ENCODE measurements at places on chromosomes 7 and 10. TPM values are rescaled to one million over a fixed set of nuclear protein-coding genes. Genes with fewer than 3 reads are reported as not detected.

- no peak for DNase-seq
Observed at GRCh38 chr7:18536486-18536885, 40.9 kb downstream of the HDAC9 start.

- peak; percentile 70 for DNase-seq
Observed at GRCh38 chr10:125048094-125048864, 106.4 kb downstream of the ZRANB1 start.

GRCh38 chr10:9615189-9615588 lies 1402.5 kb upstream of the CELF2 start:
- no peak for DNase-seq

DNA sequence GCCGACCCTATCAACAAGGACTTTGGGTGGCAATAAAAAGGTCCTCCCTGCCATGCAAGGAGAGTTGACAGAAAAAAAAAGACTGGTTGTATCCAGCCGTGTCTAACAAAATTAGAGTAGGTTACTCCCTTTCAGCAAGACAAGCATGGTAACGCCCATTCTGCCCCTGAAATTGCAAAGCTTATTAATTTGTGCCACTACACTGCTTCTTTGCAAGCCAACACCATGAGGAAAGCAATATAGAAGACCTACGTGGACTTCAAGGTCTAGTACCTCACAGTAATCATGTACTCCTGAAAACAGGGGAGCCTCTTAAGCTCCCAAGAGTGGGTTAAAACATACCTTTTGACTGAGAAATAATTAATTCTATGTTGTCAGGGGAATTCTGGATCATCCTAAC lies 90.3 kb downstream of the FRMPD2 start:
- no peak for DNase-seq

DNA sequence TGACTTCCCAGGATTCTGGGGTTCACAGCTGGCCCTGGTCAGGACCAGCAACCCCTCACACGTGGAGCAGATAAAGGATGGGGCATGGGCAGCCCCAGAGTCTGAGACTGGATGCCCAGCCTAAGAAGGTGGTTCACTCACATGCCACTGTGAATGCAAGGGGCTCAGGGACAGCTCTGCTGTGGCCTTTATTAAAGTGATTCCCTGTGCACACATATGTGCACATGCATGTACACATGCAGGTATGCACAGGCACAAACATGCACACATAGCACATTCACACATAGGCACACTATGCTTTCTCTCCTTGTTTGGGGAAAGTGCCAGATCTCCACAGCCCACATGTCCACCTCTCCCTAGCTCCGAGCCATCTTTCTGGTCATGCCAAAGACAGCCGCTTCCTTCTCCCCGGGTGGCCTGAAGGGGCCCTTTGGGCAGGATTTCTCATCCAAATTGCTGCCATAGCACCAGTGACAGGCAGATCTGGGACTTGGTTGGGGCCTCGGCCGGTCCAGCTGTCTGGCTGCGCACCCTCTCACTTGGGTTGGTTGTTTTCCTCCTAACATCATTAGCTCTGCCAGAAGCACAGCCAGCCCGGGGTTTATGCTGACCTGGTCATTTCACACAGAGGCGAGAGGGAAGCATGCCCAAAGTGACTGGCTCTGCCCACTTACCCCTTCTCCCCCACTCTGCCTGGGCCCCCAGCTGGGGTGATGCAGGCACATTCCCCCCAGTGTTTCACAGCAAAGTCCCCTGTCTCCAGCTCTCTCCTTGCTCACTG lies 1.4 kb downstream of the GCK start:
- peak; percentile 47 for DNase-seq

- no peak for DNase-seq
Observed at GRCh38 chr10:29428486-29428885, 139.6 kb downstream of the LYZL1 start.

IFIT1 gene
- total RNA-seq = 29.9 TPM

ATP6V0A4 gene
- total RNA-seq = not detected

MCMBP gene
- total RNA-seq = 60.6 TPM

Data from RPMI7951 (cell line).